ENCODE measurements at places on chromosomes 3 and 15.

- no peak for DNase-seq
Observed at GRCh38 chr15:26083457-26083856, 220.3 kb upstream of the ATP10A start.

- DNase-seq = no peak
Observed at GRCh38 chr3:14861446-14862302, 42.9 kb downstream of the FGD5 start.

GRCh38 chr15:57158589-57158988 lies 217.7 kb upstream of the CGNL1 start:
- DNase-seq = no peak

DNA sequence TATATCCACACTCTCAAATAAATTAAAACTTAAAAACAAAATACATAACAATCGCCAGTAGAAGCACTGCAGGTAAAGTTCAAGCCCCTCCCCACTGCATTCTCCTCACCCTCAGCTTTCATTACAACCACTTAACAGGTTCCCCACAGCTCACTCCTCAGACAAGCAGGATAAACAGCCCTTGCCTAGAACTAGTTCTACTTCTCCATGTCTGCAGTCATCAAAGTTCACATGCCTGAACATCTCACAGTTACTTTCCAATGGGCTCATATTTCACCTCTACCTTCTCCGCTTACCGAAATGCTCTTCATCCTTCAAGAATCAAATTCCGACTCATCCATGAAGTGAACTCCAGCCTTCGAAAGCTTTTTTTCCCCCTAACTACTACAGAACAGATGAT lies 4.1 kb downstream of the YEATS2 start:
- no peak for DNase-seq

GRCh38 chr15:26877831-26878230 lies 11.0 kb downstream of the GABRA5 start:
- DNase-seq = no peak

GRCh38 chr15:55917881-55918296 lies 75.5 kb downstream of the NEDD4 start:
- DNase-seq = no peak

DNA sequence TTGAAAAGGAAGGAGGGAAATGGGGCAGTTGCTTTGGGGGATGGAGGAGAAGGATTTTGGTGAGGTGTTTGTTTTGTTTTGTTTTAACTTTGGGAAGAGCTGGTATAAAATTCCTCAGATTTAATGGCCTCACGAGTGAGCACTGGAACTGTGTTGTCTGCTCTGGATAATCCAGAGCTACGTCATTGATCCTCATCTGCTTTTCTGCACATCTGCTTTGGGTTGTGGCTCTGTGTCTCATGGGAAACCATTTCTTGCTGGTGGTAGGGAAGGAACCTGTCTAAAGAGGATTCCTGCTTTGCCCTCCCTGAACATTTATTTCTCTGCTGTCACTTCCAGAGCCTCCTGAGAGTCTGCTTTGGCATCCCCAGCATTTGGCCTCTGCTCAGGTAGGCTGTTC lies 3.1 kb downstream of the SNRK start:
- no peak for DNase-seq

DNA sequence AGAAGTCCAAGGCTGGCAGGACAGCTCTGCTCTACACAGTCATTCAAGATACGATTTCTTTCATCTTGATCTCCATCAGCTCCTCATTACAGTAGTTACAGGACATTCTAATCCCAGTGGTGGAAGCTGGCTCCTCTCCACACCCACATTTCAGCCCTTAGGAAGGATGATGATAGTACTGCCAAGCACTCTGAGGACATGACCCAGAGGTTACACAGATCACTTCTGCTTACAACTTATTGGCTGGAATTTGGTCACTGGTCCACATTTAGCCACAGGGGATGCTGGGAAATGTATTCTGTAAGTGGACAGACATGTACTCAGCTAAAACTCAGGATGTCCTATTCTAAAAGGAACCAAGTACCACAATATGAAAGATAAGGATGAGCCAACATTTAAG lies 77.1 kb downstream of the IQCH start:
- no peak for DNase-seq

DNA sequence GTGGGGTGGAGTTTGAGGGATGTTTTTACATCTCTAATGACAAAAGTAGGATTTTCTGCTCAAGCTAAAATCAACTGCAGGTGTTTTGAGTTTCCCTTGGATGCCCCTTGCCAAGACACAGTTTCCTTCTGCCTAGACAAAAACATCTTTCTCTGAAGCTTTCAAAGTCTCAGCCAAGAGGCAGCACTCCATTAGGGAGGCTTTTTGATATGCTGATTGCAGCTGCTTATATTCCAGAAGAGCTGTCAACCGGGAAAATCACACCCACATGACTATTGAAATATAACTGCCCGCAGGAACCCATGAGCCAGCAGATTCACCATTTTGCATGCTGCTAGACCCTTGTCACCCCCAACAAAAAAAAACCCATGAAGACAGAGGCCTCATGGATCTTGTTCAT lies 27.5 kb upstream of the ZNF148 start:
- DNase-seq = no peak

- DNase-seq = no peak
Observed at GRCh38 chr3:73529308-73530021, 95.3 kb downstream of the PDZRN3 start.

- no peak for DNase-seq
Observed at GRCh38 chr3:11370966-11371365, 98.8 kb downstream of the ATG7 start.

GRCh38 chr3:133937756-133938601 lies 42.3 kb upstream of the RAB6B start:
- no peak for DNase-seq

GRCh38 chr3:111594781-111595180 lies 365 bp downstream of the ZBED2 start:
- no peak for DNase-seq

- no peak for DNase-seq
Observed at GRCh38 chr15:68149059-68149458, 56.1 kb downstream of the CALML4 start.

DNA sequence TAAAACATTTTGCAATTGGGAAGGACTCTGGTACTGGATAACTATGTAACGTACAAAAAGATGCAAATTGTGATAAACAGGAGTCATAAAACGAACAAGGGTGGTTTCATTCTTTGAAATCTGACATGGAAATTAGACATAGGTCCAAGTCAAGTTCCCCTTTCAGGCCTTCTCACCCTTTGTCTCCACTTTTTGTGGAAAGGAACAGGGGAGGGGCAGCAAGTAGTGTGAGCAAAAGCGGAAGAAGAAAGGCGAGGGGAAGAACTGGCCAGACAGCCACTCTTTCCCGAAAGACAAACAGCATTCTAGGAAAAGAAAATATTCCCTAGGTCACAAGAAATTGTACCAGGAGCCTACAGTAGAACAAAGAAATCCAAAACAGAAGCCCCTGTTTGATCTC lies 52.6 kb downstream of the MCF2L2 start:
- DNase-seq = no peak

GRCh38 chr3:21274079-21274571 lies 476.9 kb downstream of the ZNF385D start:
- no peak for DNase-seq
